ENCODE measurements at places on chromosomes 11 and 22.

DNA sequence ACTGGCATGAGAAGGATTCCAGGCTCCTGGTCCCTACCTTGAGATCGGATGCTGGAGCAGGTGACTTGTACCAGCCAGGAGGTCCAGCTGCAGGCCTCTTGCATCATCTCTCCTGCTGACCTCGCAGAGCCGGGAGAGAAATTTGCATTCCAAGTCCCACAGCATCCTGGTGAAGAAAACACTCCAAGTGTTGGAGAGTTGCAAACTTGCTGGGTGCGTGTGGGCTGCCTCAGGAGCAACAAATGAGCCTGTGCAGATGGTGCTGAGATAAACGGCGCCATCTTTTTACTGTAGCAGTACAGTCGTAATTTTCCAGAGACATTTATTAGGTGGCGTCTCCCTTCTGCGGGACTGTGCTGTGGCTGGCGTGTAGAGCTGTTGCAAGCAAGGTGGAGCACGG, 32.1 kb upstream of the ZBTB16 start:
- DNase-seq, result no peak

- no peak for DNase-seq
Observed at GRCh38 chr11:20373147-20373546, 9.6 kb downstream of the HTATIP2 start.

- no peak for DNase-seq
Observed at GRCh38 chr11:2704356-2704755, 4.6 kb upstream of the KCNQ1OT1 start.

DNA sequence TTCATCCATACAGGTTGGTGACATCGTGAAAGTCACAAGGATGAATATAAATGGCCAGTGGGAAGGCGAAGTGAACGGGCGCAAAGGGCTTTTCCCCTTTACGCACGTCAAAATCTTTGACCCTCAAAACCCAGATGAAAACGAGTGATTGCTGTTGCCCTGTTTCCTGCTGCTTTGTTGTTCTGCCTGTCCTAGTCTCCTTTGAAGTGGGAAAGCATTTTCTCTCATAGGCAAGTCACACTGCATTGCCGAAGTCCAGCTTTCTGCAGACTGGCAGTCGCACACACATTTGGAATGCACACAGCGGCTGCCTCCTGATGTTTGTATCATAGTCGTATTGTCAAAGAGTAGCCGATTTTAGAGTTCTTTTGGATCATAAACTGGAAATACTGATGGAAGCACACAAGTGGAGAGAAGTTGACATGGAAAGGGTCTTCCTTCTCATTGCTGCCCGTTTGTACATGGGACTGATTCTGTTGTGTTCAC, 17.3 kb upstream of the AIFM3 start:
- DNase-seq, result no peak

- no peak for DNase-seq
Observed at GRCh38 chr22:26828311-26828710, 170.9 kb downstream of the MIAT start.

- no peak for DNase-seq
Observed at GRCh38 chr22:23752090-23752691, 1.3 kb upstream of the ZNF70 start.

- DNase-seq, result no peak
Observed at GRCh38 chr22:28299753-28300152, 379.9 kb downstream of the TTC28 start.

DNA sequence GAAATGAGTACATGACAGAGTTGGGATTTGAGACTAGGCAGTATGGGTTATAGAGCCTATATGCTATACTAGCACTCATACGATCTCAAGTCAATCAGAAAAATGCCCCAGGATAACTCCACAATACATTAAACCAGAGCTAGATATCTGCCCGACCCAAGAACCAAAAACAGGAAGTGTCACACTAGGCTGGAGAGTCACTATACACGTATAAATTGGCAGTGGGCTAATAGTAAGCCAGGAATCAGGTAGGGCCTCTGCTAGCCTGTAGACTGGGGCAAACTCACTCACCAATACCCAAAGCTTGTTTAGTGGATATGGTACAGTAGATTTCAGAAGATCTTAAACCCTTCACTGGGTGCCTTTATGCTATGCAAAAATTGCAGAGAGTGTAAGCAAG, 16.2 kb upstream of the EIF4G2 start:
- DNase-seq, result no peak

- no peak for DNase-seq
Observed at GRCh38 chr11:76266286-76267100, 60.2 kb upstream of the WNT11 start.

GRCh38 chr11:17471501-17471900, 5.1 kb downstream of the ABCC8 start:
- DNase-seq, result no peak

GRCh38 chr11:105023003-105023402, at the start of gene CASP5:
Gene CASP5, minus strand, starts transcription at chr11:105023168. Its CDS starts 32 bp downstream, at chr11:105023136.
- DNase-seq, result no peak

GRCh38 chr22:37010976-37011375, 8.3 kb downstream of the TST start:
- DNase-seq, result no peak

- DNase-seq, result no peak
Observed at GRCh38 chr11:32034149-32034548, 56.7 kb upstream of the RCN1 start.

DNA sequence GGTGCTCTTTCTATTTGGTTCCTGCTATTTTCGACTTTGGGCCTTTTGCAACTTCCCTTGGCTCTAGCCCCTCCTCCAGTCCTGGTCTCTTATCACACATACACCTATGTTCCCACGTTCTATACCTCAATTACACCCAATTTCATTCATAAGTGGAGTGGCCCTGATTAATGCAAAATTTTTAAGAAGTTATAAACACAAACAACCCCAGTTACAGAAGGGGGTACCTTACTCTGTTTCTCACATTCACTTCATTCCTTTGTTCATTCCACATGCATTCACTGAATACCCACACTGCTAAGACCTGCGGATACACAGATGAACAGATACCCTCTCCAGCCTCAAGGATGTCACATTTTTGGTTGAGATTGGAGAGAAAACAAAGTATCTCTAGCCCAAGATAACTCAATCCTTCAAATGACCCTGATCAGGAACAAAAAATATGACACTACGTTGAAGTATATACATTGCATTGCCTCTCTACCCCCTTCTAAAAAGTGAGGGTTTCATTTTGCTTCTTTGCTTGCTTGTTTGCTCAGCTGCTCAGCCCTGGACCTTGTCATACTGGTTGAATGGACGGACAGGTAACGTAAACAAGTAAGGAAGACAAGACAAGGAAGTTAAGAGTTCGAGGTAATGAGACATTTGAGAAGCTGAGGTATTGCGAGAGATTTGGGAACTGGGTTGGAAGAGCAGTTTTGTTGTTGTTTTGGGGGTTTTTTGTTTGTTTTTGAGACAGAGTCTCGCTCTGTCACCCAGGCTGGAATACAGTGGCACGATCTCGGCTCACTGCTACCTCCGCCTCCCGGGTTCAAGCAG, 3.6 kb upstream of the VPS37C start:
- DNase-seq, result no peak

DNA sequence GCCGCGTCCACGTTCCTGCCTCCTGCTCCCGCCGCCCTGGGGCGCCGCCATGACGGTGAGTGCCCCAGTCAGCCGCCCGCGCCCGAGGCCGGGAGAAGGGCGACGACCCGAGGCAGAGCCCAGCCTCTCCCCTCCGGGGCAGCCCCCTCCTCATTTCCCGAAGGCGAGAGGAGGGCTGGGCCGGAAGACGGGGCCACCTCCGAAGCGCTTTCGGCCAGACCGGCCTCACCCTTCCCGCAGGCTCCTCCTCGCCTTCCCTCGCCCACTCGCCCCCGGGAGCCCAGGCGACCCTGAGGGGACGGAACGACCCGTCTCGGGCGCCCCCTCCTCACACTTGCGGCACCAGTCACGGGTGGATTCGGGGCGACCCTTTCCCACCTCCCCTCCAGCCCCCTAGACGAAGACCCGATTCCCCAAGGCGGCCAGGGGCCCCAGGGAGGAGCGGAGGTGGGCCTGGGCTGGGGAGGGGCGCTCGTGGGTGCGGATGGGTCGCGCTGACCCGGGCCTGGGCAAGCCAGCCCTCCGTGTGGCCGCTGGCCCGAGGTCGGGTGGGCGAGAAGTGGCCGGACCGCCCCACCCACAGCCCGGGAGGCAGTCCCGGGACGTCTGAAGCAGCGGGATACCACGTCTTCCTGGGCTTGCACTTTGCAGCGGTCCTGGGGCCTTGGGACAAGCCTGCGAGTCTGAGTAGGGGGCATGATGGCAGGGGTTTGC, 49.7 kb downstream of the TRIOBP start:
- DNase-seq, result peak; percentile 15

DNA sequence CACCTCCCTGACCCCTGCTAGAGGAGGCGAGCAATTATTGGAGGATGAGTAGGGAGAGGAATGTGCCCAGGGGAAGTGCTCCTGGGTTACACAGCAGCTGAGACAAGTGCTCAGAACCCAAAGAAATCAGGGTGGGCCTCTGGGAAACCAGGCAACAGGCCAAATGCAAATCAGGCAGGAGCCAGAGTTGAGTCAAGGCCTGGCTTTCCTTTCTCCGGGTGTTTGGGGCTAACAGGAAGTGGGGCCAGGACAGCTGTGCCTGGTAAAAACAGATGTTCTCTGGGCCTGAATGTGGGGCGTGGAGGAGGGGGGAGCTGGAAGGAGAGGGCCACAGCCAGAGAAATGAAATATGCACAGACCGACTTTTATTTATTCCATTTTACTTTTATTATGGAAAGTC, 22.0 kb downstream of the MFNG start:
- no peak for DNase-seq

DNA sequence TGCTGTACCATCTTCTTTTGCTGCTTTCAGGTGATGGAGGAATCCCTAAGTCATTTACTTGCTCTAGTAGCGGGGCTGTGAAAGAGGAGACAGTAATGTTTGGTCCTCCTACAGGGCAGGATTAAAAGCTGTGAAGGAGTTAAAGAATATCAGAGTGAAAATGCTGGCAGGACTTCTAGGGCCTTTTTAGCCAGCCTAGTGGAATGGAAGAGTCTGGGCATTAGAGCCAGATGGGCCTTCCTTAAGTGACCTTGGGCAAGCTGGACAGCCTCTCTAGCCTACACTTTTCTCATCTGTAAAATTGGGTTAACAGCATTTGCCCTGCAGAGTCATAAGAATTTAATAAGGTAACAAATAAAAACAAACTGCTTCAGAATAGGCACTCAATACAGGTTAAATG, 114.7 kb downstream of the RBFOX2 start:
- no peak for DNase-seq

GRCh38 chr22:48828688-48829087, 999.0 kb downstream of the BRD1 start:
- DNase-seq, result no peak

DNA sequence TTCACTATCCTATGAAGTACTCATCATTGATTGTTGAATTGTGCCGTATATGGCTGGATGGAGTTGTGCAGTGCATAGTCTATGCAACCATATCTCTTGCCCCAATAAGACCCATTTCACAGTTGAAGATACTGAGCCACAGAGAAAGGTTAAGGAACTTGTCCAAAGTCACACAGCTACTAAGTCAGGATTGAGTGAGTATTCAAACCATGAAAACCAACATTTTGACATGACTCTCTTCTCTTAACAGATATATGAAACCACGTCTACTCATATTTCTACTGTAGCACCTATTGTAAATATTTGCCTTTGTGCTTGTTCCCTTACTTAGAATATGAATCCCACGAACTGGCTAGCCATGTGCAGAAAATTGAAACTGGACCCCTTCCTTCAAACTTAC, 58.1 kb downstream of the MAML2 start:
- peak; percentile 61 for DNase-seq

- DNase-seq, result no peak
Observed at GRCh38 chr22:36682811-36683210, 20.7 kb downstream of the CACNG2 start.

- DNase-seq, result no peak
Observed at GRCh38 chr11:45913514-45913913, 4.2 kb downstream of the PEX16 start.

DNA sequence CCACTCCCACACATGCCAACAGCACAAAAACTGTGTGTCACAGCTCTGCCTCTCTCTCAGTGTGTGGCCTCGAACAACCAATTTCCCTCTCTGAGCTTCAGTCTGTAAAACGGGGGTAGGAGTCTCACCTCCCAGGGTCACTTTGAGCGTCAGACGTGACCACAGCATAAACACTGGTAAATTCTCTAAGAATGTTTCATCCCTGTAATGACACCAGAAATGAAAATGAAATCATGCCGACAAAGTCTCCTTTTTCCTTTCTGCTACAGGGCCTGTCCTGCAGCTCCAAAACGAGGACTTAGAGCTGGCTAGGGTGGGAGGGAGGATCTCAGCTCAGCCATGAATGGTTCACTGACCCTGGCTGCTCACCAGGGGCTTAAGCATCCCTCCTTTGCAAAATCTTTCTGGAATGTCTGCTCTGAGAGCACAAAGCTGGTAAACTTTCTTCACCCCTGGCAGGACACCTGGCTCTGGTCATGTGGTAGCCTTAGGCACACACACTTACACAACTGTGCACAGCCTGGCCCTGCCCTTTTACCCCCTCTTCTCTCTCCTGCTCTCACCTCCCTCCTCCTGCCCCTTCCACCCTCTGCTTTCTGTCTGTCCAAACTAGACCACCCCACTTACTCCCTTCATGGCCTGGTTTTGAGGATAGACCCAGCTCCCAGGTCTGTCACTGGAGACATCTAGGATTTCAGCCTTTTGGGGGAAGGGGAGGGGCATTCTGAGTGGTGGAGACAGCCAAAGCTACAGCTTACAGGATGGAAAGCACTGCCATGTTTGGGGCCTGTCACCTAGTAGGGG, 12.3 kb upstream of the TSKU start:
- DNase-seq, result no peak

DNA sequence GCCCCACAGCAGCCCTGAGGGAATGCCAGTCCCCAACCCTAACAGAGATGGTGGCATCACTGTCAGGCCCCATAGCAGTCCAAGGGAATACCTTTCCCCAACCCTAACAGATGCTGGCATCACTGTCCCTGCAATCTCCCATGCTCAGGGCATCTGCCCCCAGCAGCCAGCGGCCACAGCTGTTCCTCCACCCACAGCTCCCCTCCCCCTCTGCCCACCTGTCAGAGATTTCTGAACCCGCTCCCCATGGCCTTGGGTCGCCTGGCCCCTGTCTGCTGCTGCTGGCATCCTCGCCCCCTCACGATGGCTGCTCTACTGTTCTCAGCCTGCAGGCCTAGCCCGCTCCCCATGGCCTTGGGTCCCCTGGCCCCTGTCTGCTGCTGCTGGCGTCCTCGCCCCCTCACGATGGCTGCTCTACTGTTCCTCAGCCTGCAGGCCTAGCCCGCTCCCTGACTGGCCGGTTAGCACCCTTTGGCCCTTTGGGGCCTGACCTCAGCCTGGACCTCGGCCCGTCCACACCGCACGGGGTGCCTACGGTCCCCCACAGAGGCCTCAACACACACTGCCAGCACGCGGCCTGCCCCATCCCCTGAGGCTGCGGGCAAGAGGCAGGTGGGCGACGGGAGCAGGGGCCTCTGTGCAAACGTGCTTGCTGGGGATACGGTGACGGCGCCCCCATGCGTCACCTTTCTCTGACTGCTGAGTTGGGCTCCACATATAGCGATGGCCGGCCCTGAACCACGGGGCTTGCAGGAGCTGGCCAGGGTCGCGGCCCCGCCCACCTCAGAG, 20.7 kb downstream of the CHID1 start:
- DNase-seq, result no peak

DNA sequence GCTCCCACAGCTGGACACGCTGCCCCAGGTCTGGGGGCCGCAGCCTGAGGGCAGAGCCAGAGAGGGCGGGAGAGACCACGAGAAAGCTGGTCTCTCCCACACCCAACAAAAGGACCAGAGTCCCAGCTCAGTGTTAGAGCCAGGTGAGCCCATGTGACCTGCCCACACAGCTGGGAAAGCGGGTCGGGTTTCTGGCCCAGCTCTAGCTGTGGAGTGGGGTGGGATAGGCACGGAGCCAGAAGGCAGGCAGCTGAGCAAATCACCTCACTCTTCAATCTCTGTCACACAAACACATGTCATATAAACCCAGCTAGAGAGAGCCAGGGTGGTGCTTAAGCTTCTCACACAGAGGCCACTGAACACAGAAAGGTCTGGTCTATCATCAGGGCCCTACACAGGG, 7.8 kb upstream of the EIF3D start:
- DNase-seq, result no peak
